ENCODE measurements at places on chromosomes 7 and 10.

DNA sequence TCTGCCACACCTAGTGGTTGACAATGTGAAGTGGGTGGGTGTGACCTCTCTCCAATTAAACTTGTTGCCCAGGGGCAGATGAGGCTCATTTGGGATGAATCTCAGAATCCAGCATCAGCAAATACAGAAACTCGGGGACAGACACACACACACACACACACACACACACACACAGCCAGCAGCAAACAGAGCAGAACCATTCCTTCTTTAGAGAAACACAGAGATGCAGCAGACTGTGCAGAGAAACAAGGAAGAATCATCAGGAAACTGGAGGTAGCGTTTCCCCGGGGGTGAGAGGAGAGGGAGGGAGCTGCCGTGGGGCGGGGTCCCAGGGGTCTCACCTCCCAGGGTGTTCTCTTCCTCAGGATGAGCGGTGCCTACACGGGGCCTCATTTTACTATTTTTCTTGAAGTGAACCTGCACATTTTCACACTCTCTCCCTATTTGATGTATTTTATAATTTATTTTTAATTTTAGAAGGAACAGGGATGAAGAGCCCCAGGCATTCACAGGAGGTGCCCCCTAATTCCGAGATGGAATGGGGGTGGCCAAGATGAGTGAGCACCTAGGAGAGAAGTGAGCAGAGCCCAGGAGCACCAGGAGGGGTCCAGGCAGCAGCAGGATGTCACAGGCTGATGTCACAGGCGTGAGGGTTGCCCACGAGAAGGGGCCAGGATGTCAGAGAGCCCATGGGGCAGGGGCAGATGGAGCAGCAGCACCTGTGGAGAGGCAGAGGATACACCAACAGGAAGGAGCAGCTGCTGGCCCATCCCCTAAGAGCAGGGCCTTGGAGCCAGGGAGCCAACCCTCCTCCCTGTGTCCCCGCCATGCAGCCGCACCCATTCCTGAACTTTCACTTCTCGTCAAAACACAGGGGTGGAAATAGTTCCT, 85.3 kb upstream of the PPP2R2D start:
- no peak for DNase-seq

GRCh38 chr10:69636273-69636575, 6.2 kb downstream of the FAM241B start:
- DNase-seq: no peak

DNA sequence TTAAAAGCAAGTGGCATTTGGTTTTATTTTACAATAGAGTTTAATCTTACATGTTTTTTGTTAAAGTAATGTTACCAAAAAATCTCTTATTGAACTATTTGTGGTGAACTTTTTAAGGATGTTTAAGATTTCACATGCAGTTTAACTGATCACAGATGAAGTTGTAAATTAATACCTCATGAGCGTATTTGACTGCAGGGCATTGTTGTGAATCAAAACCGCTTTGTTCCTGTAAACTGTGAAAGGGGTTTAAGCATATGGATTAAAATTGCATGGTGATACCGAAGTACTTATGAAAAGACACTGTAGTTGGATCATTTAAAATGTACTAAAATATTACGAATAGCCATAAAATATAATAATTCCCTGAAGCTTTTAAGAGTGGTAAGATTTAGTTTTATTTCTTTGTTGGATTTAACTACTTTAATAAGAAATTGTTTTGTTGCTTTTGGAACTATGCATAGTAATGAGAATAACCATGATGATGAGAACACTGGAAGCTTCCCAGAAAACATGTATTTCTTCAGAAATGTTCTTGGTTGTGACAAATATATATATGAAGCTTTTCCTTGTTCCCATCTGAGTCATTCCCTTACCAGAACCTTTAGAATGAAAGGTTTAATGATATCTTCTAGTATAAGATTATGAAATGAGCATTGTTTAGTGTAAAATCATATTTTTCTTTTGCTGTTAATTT, 131.3 kb downstream of the ADK start:
- DNase-seq: peak; percentile 68

- no peak for DNase-seq
Observed at GRCh38 chr10:77093126-77093525, 544.5 kb downstream of the KCNMA1 start.

GRCh38 chr7:32427769-32428291, 62.4 kb downstream of the LSM5 start:
- peak; percentile 12 for DNase-seq

- no peak for DNase-seq
Observed at GRCh38 chr10:85177767-85178166, 849.4 kb downstream of the CCSER2 start.

DNA sequence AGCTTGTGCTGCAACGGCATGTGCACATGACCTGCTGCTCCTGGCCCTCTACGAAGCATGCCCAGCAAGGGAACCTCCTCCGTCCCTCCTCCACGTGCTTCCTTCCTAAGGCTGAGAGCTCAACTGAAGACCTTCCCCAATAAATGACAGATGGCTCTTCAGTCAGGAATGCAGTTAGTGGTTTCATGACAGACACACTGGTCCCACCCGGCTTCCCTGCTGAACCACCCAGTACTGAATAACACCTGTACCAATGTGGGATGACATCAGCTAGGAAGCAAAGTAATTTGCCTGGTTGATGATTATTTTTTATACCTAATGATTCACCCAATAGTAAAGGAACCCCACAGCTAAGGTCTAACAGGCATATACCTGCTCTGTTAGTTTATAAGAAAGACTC, 69.1 kb downstream of the SCRN1 start:
- DNase-seq: no peak

DNA sequence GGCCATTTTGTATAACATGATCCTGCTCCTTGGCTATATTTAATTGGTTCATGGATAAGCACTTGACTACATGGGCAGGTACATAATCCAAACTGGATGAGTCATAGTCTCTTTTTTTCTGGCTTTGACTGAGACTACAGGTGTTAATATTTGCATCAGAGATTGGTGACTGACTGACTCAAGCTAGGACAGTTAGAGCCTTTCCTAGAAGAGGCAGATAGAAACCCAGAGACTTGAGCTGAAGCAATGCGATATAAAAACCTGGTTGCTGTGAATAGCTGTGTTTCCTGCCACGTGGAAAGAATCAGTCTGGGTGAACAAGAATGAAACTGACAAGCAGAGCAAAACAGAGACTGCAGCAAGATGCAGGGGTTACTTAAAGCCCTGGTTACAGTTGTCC, 81.0 kb downstream of the SAMD9 start:
- DNase-seq: no peak

DNA sequence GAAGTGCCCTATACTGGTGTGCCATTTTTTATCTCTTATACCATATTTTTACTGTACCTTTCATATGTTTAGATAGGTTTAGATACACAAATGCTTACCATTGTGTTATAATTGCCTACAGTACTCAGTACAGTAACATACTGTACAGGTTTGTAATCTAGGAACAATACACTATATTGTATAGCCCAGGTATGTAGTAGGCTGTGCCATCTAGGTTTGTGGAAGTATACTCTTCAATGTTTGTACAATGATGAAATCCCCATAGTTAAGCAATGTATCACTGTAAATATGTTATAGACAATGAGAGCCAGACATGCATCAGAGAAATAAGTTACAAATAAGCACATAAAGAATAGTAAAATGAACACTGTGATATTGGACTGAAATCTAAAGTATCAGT, 109.1 kb downstream of the IQUB start:
- DNase-seq: no peak

- no peak for DNase-seq
Observed at GRCh38 chr7:103929901-103930311, 59.6 kb downstream of the RELN start.

DNA sequence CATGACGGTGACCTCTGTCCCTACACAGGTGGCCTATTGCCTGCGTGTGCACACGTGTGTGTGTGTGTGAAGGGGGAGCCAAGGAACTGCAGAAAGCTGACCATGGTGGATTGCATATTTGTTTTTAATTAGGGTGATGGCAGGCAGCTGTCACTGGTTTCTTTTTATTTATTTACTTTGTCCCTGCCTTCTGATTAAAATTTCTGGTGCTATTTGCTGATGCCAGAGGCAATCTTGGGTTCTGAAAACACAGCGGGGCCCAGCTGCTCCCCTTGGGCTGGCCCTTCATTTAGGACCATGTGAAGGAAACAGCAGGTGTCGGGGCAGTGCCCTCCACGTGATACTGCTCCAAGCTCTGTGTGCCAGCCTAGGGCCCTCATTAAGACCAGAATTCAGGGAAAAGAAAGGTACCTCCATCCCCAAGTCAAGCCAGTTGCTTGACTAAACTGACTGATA, 71.3 kb upstream of the PODXL start:
- no peak for DNase-seq

DNA sequence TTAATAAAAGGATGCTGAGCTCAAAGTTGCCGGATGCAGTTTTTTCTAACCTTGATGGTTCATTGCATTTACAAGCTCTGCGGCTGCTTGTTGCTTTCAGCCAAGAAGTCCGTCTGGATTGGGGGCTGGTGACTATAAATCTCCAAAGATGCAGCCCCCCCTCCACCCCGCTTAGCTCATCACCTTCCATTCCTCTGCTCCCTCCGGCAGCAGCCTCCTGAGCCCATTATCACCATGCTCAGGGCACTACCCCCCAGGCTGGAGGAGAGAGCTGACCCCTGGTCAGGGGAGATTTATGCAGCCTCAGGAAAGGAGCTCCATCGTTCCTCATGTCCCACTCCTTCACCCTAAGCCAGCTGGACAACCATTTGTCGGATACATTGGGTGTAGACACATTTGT, 55.3 kb upstream of the ZRANB1 start:
- DNase-seq: no peak

DNA sequence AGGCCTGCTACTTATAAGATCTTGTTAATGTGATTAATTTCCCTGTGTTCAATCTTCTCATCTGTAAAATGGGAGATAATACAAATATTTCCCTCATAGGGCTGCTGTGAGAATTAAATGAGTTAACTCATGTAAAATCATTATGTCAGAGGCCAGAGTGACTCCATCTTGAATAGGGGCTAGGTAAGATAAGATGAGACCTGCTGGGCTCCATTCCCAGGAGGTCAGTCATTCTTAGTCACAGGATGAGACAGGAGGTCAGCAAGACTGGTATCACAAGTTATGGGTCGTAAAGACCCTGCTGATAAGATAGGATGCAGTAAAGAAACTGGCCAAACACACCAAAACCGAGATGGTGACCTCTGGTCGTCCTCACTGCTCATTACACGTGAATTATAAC, 200.7 kb downstream of the CYP26A1 start:
- DNase-seq: no peak

GRCh38 chr7:90763108-90763507, 167.0 kb downstream of the CDK14 start:
- DNase-seq: no peak

DNA sequence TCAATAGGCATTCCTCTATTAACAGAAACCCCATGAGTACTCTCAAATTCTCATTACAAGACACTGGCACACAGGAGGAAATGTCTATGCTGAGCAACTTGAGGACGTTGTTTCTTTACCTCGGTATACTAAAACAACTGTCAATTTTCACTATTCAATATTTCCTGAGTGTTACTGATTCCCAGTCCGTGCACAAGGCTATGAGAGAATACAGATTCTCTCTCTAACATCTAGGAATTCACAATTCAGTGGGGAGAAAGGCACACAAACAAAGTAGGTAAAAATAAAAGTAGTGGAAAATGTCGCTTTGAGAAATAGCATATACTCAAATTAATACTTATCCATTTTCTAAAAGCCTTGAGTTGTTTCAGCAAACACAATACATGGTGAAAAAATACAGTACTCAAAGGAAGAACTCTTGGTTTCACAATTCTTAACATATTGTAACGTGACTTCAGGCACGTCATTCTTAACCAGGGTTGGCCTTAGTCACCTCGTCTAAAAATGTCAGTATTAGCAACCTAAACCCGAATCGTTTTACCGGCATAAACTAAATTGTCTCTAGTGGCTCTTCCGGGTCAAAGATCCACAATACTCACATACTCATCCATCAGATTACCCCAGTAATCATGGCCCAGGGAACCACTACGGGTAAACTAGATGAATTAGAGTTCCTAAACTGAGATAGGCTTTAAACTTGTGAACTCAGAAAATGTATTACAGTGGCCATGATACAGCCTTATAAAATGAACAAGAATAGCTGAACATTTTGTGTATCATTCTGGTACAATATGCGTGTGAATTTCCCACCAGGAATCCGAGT, 1.5 kb downstream of the IPMK start:
- DNase-seq: no peak

DNA sequence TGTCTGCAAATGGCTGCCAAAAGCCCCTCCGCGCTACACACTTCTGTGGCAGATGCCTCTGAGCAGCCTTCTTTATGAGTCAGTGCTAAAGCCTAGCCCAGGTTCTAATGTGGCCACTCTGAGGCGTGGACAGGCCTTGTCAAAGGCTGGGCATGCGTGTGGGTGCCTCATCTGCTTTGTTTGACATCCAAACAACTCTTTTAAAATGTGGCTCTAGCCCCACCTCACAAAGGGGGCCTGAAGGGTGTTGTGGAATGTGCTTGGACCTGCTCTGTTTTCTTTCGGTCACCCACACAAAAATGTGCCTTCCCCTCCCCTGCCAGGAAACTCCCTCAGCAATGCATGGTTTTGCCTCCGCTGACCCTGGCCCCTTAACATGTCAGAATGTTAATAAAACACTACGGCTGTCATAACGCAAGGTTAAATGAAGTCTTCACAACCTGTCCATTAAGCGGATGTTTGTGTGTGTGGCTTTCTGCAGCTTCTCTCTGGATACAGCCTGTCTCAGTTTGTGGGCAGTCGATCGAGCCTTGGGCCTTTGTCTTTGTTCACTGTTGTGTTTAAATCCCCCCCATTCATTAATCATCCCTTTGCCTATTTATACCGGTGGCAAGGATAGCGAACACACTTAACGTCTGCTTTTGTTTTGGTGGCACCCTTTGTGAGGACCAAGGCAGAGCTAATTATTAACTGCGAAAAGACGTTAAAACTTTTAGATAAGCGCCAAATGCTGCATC, 718.9 kb downstream of the LRMDA start:
- DNase-seq: no peak

- no peak for DNase-seq
Observed at GRCh38 chr7:1040790-1041189, 3.6 kb upstream of the GPR146 start.

DNA sequence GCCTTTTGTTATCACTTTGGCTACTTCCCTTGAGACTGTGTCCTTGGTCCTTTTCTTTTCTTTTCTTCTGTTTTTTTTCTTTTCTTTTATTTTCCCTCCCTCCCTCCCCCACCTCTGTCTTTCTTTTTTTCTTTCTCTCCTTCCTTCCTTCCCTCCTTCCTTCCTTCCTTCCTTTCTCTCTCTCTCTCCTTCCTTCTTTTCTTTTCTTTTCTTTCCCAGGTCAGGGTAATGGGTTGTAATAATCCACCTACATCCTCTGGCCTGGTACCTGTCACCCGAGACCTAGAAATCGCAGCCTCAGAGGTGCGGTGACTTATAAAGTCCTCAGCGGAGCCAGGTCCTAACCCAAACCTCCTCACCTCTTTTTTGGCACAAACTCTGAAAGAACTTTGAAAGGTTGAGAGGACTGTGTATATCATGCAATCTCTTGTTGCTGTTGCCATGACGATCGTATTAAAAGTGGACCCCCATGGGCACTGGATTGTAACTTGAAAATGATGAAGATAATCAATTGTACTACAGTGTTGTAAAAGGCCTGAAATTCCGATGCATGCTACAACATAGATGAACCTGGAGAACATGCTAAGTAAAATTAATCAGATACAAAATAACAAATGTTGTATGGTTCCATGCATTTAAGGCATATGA, 140.7 kb upstream of the AGK start:
- no peak for DNase-seq

- no peak for DNase-seq
Observed at GRCh38 chr7:31465285-31465684, 48.6 kb upstream of the ITPRID1 start.

GRCh38 chr7:107461938-107462533, 7.8 kb upstream of the GPR22 start:
- DNase-seq: no peak

Data from AG09319 (cell line).